Cardiac ventricle fibroblast (primary cell): ENCODE measurements at places on chromosomes 3 and 15. TPM values are rescaled to one million over a fixed set of nuclear protein-coding genes. Genes with fewer than 3 reads are reported as not detected.

The GHSR gene
- not detected in 2 replicates for total RNA-seq

The SLC6A20 gene
- not detected in 2 replicates for total RNA-seq

The SLC22A13 gene
- not detected in 2 replicates for total RNA-seq

The IQCH gene
- total RNA-seq = 0.31 and 1.8 TPM in 2 replicates

The STRC gene
- total RNA-seq = not detected in 2 replicates

The CELSR3 gene
- 1.5 and 2.2 TPM in 2 replicates for total RNA-seq

The PCOLCE2 gene
- 65.1 and 68.1 TPM in 2 replicates for total RNA-seq

The LAMB2 gene
- 692 and 725 TPM in 2 replicates for total RNA-seq

The SAMMSON gene
- not detected in 2 replicates for total RNA-seq

The C2CD4B gene
- 1.2 and 1.5 TPM in 2 replicates for total RNA-seq

The WDR82 gene
- total RNA-seq = 48.1 and 50.2 TPM in 2 replicates

The ACSBG1 gene
- total RNA-seq = not detected in 2 replicates

The PLOD2 gene
- 136 and 152 TPM in 2 replicates for total RNA-seq

The REC114 gene
- total RNA-seq = not detected in 2 replicates

The AGBL1 gene
- total RNA-seq = not detected in 2 replicates

The CNTN3 gene
- total RNA-seq = not detected in 2 replicates

The ADAMTSL3 gene
- 0.39 and 0.50 TPM in 2 replicates for total RNA-seq

The ITIH1 gene
- total RNA-seq = not detected in 2 replicates

The FBXO40 gene
- total RNA-seq = not detected in 2 replicates

The A4GNT gene
- not detected in 2 replicates for total RNA-seq

The GOLGA6A gene
- total RNA-seq = not detected in 2 replicates

The SPSB4 gene
- total RNA-seq = not detected in 2 replicates

The KBTBD13 gene
- total RNA-seq = not detected in 2 replicates

The HGD gene
- total RNA-seq = 0.62 and 1.0 TPM in 2 replicates

The CORO2B gene
- total RNA-seq = 30.8 and 36.8 TPM in 2 replicates

The SEMA3G gene
- 0.06 and 0.10 TPM in 2 replicates for total RNA-seq

The SCAPER gene
- total RNA-seq = 5.3 and 5.6 TPM in 2 replicates

The FHIT gene
- 1.1 and 2.6 TPM in 2 replicates for total RNA-seq

The FAM3D gene
- not detected in 2 replicates for total RNA-seq

The MCF2L2 gene
- total RNA-seq = 0.31 and 1.1 TPM in 2 replicates

The SLC6A1 gene
- total RNA-seq = not detected in 2 replicates

The COL6A5 gene
- not detected in 2 replicates for total RNA-seq

The GPR149 gene
- total RNA-seq = not detected in 2 replicates

The SSUH2 gene
- total RNA-seq = not detected in 2 replicates

The EXD1 gene
- total RNA-seq = not detected in 2 replicates

The IQGAP1 gene
- total RNA-seq = 133 and 150 TPM in 2 replicates

The MAGI1 gene
- 6.3 and 7.1 TPM in 2 replicates for total RNA-seq

The PAK6 gene
- not detected in 2 replicates for total RNA-seq

The DUOXA2 gene
- total RNA-seq = not detected in 2 replicates

The GOLGA6L22 gene
- not detected in 2 replicates for total RNA-seq
